ENCODE measurements at places on chromosomes 12 and 14. TPM values are rescaled to one million over a fixed set of nuclear protein-coding genes. Genes with fewer than 3 reads are reported as not detected.

- H3K4me3 ChIP-seq, result no peak overlapping the region
- H3K27ac ChIP-seq, result no peak overlapping the region
- no peaks in the 10 kb centered on the region for H3K4me1 ChIP-seq
- no peaks in the 10 kb centered on the region for H3K36me3 ChIP-seq
- no peaks in the 10 kb centered on the region for H3K27me3 ChIP-seq
Observed at GRCh38 chr12:87368259-87368658, 660.9 kb downstream of the C12orf50 start.

DNA sequence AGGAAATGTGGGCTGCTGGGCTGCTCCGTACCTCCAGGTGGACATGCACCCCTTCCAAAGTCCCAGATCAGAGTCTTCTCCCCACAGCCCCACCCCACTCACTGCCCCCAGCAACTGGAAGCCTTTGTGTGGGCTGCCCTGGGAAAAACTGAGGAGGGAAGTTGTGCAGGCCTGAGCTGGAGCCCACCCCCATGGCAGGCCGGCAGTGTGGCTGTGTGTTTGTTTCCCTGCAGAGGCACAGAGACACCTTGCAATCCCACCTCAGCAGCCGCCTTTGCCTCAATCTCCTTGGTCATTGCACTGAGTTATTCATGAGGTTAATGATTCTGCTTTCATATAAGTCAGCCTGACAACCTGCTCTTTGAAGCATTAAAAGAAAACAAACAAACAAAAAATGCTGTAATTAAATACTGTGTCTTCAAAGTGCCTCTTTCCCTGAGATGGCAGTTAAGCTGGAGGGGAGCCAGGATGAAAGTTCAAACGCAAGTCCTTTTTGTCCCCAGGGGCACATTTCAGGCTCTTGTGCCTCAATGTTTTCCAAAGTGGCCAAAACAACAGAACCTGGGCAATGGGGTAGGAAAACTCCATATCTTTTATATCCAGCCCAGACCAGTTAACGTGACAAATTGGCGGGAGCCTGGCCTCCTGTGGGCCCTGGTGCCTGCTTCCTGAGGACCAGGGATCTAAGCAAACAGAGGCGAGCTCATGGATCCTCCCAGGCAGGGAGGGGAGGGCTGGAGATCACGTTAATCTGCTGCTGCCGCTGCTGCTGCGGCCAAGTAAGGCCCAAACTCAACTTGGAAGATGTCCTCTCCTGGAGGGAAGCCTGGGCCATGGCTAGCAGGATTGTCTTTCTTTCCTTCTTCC, 51.9 kb upstream of the TSPAN11 start:
- H3K4me1 ChIP-seq, result no peaks in the 10 kb centered on the region
- H3K36me3 ChIP-seq, result no peaks in the 10 kb centered on the region
- H3K27me3 ChIP-seq, result peaks cover 41% of the 10 kb centered on the region

- DNase-seq, result no peak
- H3K4me1 ChIP-seq, result no peaks in the 10 kb centered on the region
- no peaks in the 10 kb centered on the region for H3K36me3 ChIP-seq
- H3K4me3 ChIP-seq, result no peak overlapping the region
- H3K27me3 ChIP-seq, result peaks cover 43% of the 10 kb centered on the region
Observed at GRCh38 chr12:125221602-125222001, 156.4 kb downstream of the AACS start.

DNA sequence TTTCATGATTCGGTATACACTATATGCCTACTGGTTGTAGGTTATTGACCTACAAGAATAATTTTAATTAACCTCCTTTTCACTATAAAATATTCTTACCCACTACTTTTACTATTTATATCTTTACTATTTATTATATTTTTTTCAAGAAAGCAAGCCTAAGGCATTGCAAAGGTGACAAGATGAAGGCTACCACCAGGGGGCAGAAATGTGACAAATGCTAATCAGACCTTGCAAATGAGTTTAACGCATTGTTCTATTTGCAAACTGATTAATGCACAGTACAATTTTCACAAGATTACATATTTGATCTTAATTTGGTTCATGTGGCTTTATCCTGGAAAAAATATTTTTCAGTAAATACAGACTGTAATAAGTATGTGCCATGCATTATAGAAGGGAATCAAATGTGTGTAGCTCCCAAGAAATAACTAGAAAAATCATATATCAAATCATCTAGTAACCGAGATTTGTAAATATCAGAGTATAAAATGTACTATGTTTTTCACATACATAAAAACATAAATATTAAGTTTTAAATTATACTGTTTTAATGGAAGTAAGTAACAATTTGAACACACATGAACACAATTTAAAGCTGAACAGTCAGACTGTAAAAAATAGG, 107.0 kb downstream of the ADAMTS20 start:
- H3K36me3 ChIP-seq, result no peaks in the 10 kb centered on the region
- no peaks in the 10 kb centered on the region for H3K27me3 ChIP-seq
- H3K27ac ChIP-seq, result no peak overlapping the region
- DNase-seq, result no peak
- no peaks in the 10 kb centered on the region for H3K4me1 ChIP-seq
- H3K4me3 ChIP-seq, result no peak overlapping the region

DNA sequence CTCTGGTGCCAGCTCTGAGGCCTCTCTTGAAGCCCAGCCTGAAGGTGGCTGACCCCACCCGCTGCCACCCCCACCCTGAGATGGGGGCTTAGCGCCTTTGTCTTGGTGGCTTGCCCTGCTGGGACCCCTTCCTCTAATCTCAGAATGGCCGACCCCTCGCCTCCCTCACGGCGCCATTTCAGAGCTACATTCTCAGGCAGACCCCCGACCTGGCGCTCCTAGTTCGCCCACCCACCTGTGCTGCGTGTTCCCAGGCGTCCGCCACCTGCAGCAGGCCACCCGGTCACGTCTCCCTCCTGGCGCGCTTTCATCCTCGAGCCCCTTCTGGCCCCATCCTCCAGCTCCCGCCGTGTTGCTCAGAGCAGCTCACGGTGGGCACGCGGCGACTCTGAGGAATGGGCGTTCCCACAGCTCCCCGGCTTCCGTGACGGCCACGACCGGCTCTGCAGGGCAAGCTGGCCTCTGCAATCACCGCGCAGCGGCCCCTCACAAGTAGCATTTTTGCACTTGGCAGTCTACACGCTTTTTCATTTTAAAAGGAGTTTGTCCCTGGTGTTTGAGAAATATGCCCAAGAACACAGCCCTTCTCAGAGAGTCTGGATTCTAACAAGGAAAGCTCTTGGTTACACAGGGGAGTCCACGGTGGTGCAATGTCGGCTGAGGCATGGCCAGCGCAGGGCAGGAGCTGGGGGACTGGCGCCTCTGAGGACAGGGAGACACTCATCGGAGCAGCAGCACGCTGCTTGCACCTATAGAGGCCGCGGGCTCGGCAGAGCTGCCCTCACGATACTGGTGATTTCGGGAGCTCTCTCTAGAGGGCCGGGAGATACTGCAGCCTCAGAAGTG, 105.7 kb upstream of the C14orf180 start:
- no peak overlapping the region for H3K4me3 ChIP-seq
- H3K27me3 ChIP-seq, result peaks cover 70% of the 10 kb centered on the region
- no peaks in the 10 kb centered on the region for H3K4me1 ChIP-seq
- H3K36me3 ChIP-seq, result no peaks in the 10 kb centered on the region
- no peak overlapping the region for H3K27ac ChIP-seq

- H3K4me3 ChIP-seq, result no peak overlapping the region
- peaks cover 80% of the 10 kb centered on the region for H3K36me3 ChIP-seq
- no peaks in the 10 kb centered on the region for H3K4me1 ChIP-seq
- no peaks in the 10 kb centered on the region for H3K27me3 ChIP-seq
- no peak for DNase-seq
Observed at GRCh38 chr12:102052192-102053061, 9.4 kb downstream of the WASHC3 start.

DNA sequence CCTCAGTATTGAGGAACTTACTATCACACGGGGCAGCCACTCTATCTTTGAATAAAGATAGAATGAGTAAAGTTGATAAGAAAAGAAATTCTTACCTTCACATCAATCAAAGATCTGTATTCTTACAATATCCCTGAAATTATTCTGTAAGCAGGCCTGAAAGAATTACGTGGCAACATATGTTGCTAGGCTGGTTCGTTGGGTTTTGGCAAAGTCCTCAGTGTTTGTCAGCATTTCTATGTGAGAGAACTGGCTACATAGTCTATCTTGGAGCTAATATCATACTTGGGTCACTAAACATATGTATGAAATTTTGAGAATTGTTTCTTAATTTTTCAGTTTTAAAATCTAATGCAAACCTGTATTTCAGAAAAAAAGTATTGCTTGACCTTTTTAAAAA, 412.2 kb upstream of the GARIN6 start:
- H3K27me3 ChIP-seq, result no peaks in the 10 kb centered on the region
- no peak overlapping the region for H3K27ac ChIP-seq
- no peaks in the 10 kb centered on the region for H3K36me3 ChIP-seq
- H3K4me3 ChIP-seq, result no peak overlapping the region
- no peaks in the 10 kb centered on the region for H3K4me1 ChIP-seq

GRCh38 chr14:41482861-41483260, 123.8 kb upstream of the LRFN5 start:
- no peak overlapping the region for H3K4me3 ChIP-seq
- no peak for DNase-seq
- H3K4me1 ChIP-seq, result no peaks in the 10 kb centered on the region

- no peak overlapping the region for H3K27ac ChIP-seq
- H3K4me3 ChIP-seq, result no peak overlapping the region
- H3K27me3 ChIP-seq, result peaks cover 11% of the 10 kb centered on the region
- no peaks in the 10 kb centered on the region for H3K36me3 ChIP-seq
- no peak for DNase-seq
Observed at GRCh38 chr14:98758440-98758839, 513.6 kb downstream of the BCL11B start.

DNA sequence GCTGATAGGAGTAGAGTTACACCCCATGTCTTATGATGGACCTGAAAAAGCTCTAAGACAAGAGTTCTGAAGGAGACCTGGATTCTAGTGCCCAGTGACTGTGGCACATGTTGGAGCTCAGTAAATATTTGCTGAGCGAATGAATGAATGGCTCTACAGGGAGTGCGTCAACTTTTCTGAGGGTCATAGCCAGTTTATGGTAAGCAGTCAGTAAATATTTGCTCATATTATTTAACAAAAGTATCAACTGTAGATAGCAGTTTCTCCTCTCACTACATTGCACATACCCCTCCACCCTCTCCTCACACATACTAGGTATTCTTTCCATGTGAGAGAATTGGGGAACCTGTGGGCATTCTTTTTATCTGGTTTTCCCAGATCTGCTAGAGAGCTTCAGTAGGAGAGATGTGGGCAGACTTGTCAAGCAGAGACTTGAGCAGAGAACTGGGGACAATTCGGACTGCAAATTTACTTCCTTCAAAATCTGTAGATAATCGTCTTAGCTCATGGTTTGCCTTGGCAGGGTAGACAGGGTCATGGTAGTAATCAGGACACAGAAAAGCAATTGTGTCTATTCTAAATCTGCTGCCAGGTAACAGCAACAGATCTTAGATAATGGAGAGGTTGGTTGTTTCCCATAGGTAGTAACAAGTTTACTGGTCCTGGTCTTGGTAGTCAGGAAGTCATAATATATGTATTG, 5.7 kb downstream of the SLC4A8 start:
- H3K4me3 ChIP-seq, result no peak overlapping the region
- H3K4me1 ChIP-seq, result no peaks in the 10 kb centered on the region

- peak overlapping the region; percentile 100 for H3K27ac ChIP-seq
- H3K4me1 ChIP-seq, result peaks cover 65% of the 10 kb centered on the region
Observed at GRCh38 chr12:46386360-46386867, 13.8 kb upstream of the SLC38A2 start.

- no peaks in the 10 kb centered on the region for H3K27me3 ChIP-seq
- no peaks in the 10 kb centered on the region for H3K36me3 ChIP-seq
- H3K4me3 ChIP-seq, result peak overlapping the region; percentile 8
- peak overlapping the region; percentile 11 for H3K27ac ChIP-seq
- DNase-seq, result no peak
- H3K4me1 ChIP-seq, result peaks cover 88% of the 10 kb centered on the region
Observed at GRCh38 chr12:69243099-69244084, 4.0 kb downstream of the CPSF6 start.

DNA sequence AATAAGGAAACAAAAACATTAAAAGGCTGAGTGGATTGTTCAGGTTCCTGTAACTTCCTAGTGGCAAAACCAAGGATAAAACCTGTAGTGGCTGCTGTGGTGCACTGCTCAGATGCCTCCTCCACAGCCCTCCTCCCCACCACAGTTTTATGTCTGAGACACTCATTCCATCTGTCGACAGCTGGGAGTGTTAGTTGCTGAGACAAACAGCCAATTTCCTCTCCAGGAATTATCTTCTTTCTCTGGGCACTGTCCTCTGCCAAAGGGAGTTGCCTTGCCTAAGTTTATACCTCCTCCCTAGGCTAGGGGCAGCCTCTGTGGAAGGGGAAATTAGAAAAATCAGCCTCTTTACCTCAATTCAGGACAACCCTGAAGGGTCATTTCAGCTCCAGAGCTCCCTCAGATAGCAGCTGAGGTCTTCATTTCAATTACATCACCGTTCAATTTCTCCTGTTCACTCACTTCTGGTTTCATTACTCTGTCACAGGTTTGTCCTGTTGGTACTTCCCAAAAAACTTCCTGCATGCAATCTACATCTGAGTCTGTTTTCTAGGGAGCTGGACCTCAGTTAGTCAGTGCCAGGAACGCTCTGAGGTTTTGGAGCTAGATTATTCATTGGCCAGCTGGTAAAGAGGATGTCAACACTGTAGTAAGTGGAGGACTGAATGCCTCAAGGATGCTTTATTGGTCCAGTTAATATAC, 74.9 kb upstream of the ATP2B1 start:
- peaks cover 80% of the 10 kb centered on the region for H3K27me3 ChIP-seq
- H3K4me3 ChIP-seq, result no peak overlapping the region
- no peak overlapping the region for H3K27ac ChIP-seq
- peaks cover 10% of the 10 kb centered on the region for H3K4me1 ChIP-seq
- no peaks in the 10 kb centered on the region for H3K36me3 ChIP-seq

DNA sequence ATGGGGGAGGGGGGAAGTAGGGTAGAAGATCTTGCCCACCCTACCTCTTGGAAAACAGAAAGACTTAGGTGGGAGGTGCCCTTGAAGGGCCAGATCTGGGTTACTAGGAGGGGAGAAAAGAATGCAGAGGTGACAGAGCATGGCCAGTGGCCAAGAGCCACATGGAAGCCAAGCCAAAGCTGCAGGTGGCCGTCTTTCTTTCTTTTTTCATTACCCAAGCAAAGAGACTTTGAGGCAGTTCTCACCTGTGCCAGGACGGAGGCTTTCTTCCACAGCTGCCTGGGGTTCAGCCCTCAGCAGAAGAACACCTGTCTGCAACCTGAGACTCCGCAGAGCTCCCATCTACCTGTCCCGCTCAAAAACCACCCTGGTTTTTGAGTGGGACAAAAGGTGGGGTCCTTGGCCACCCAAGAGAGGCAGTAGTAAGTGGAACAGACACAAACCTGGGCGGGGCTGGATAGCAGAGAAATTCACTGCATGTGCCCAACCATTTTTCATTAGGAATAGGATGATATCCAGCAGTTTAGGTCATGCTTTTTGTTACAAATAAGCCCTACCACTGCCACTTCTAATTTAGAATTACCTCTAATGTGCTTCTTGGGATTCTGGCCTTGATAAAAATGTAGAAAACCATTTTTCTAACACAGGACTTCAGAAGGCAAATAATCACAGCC, 116.5 kb downstream of the DYRK2 start:
- H3K4me3 ChIP-seq, result no peak overlapping the region
- no peak overlapping the region for H3K27ac ChIP-seq
- H3K36me3 ChIP-seq, result no peaks in the 10 kb centered on the region
- H3K4me1 ChIP-seq, result peaks cover 4% of the 10 kb centered on the region
- H3K27me3 ChIP-seq, result no peaks in the 10 kb centered on the region

GRCh38 chr12:67968321-67968720, 20.9 kb upstream of the IFNG-AS1 start:
- no peak overlapping the region for H3K4me3 ChIP-seq
- DNase-seq, result no peak
- no peaks in the 10 kb centered on the region for H3K27me3 ChIP-seq
- no peaks in the 10 kb centered on the region for H3K36me3 ChIP-seq
- H3K27ac ChIP-seq, result no peak overlapping the region

Gene PIWIL1
- not detected for total RNA-seq

Gene RPL10L
- total RNA-seq, result not detected

Gene IL26
- total RNA-seq, result not detected
